ENCODE measurements at places on chromosomes 11 and 22.

GRCh38 chr22:33219648-33220384, 161.6 kb upstream of the SYN3 start:
- no peak for DNase-seq

DNA sequence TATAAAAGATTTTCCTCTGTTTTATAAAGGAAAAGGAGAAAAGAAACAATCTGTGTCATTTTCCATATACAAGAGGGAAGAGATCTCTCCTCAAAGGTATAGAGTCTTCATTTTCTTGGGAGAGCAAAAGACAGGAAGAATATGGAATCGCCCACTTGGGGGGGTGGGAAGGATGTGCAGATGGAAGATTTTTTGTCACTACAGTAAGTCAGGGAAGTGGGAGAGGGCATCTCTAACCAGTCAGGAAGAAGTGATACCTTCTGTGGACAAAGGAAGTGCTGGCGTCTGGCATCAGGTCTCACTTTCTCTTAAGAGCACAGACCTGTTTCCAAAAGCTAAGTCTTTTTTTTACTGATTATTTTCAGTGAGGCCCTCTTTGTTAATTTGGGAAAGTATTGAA, 1.4 kb downstream of the PRR14L start:
- no peak for DNase-seq

GRCh38 chr11:14424096-14424495, 65.1 kb upstream of the RRAS2 start:
- no peak for DNase-seq

DNA sequence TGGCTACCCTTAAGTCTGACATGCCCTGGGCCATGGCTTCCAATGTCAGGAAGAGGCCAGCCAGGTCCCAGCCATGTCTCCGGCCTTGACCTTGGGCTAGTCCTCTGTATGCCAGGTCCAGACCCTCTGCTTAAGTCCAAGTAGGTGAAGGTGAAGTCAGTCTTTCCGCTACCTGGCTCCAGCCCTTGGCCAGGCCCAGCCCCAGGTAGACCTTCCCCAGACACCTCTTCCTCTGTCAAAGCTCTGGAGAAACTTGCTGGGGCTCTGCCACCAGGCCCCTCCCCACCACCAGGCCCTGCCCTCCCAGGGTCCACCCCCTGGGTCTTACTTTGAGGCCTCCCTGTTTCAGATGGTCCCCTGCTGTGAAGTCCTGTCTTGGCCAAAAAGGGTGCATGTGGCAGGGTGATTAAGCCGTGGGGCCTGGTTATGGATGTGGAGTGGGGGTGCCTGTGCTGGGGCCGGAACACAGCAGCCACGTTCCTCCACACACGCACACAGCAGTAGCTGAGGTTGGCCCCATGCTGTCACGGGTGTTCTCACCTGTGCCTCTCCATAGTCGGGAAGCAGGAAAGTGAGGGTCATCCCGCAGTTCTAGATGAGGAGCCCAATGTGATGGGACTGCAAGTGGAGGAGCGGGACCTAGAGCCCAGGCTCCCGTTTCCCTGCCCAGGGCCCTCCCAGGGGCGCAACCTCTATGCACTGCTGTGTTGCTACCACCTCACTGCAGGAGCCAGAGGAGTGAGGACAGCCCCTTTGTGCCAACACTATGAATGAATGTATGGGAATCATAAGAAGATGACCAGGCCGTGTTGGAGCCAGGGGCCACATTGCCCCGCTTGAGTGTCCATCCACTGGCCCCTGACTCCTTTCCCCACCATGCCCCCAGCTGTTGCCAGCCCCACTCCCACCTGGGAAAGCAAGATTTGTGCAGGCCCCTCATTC, 72.2 kb downstream of the LINC01488 start:
- no peak for DNase-seq

DNA sequence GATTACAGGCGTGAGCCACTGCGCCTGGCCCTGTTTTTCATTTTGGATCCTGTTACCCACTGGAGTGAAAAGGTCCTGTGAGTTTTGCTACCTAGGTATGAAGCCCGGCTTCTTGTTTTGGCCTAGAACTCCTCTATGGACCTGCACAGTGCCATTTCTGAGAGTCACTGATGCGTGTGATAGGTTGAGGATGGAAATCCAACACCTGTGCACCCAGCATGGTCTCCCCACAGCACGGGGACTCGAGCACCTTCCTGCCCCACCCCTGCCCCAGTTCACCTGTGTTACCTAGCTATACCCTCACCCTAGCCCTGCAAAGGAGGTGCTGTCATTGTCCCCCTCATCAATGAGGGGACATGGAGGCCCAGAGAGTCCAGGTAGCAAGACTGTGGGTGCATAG, 5.1 kb downstream of the FBLN1 start:
- no peak for DNase-seq

- DNase-seq = no peak
Observed at GRCh38 chr11:69828276-69828970, 9.2 kb upstream of the FGF3 start.

DNA sequence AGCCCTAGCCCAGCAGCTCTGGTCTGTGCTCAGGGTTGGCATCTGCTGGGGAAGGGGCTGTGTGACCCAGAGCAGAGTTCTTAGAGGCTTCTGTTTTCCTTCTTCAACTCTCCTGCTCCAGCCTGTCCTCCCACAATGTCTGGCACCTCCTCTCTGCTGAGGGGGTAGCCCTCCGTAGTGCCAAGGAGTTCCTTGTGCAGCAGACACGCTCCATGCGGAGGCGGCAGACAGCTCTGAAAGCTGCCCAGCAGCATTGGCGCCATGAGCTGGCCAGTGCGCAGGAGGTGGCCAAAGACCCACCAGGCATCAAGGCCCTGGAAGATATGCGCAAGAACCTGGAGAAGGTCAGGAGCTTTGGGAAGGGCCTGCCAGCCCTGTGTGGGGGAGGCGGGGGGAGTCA, 69.3 kb downstream of the CEP164 start:
- no peak for DNase-seq

GRCh38 chr11:32584921-32585320, 1.3 kb downstream of the EIF3M start:
- DNase-seq = no peak

GRCh38 chr11:74307434-74307833, 4.0 kb downstream of the P4HA3 start:
- DNase-seq = no peak

GRCh38 chr11:11620173-11620920, 1.5 kb downstream of the GALNT18 start:
- no peak for DNase-seq

DNA sequence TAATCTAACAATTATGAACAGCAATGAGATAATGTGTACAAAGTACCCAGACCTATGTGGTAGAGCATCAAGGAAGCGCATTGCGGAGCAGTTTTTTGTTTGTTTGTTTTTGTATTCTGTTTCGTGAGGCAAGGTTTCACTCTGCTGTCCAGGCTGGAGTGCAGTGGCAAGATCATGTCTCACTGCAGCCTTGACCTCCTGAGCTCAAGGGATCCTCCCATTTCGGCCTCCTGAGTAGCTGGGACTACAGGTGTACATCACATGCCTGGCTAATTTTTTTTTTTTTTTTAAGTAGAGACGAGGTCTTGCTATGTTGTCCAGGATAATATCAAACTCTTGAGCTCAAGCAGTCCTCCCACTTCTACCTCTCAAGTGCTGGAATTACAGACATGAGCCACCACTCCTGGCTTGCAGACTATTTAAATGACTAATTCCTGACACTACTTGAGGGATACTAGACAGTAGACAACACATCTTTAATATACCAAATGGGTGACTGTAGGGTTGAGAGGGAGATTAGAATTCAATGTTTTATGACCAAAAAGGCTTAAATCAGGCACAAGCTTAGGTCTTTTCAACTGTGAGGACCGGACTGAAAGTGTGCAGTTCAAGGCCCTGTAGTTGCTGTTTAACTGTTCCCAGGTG, 12.7 kb downstream of the OR51B4 start:
- DNase-seq = no peak

DNA sequence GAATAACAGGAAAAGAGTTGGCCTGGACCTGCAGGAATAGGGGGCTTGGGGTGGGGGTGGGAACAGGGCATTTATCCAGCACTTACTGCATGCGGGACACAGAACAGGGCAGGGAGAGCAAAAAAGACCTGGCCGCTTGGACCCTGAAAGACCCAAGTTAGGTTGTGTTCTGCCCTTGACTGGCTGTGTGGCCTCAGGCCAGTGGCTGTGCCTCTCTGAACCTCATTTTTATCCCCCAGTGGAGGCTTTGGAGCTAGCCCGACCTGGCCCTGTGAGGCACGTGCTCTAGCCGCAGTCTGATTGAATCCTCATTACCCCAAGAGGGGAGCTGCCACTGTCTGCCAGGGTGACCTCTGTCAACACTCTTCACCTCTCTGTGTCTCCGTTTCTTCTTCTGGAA, 68.7 kb downstream of the MN1 start:
- no peak for DNase-seq

DNA sequence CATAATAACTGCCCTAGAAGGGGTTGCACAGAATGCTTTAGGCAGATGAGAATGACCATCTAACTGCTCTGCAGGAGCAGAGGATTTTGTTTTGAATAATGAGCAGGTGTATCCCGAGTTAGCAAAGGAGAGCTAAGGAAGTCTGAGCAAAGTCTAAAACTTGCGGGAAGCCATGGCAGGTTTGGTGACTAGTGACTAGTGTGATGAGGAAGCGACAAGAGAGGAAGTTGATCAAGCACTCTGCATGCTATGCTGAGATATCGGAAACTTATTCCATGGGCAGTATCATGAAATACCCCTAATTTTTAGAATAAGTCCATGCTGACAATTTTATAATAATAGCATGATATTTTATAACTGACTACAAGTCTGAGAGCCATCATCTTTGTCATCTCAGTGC, 12.9 kb downstream of the OLFML1 start:
- no peak for DNase-seq

DNA sequence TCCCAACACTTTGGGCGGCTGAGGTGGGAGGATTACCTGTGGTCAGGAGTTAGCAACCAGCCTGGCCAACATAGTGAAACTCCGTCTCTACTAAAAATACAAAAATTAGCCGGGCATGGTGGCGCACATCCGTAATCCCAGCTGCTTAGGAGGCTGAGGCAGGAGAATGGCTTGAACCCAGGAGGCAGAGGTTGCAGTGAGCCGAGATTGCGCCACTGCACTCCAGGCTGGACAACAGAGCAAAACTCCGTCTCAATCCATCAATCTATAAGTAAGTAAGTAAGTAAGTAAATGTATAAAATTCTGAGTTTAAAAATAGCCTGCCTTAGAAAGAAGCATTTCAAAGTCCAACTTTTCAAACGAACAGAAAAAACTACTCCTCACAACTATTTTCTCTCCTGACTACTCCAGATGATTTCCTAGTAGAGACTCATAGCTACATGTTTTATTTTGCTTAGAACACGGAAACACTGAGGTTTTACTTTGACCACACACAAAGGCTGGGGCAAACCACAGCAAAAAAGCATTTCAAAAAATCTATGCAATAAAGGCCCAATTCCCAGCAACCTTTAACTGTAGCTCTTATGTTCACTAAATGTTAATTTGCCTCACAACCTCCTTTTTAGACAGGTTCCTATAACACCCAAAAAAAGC, 16.3 kb downstream of the SPTY2D1 start:
- peak; percentile 63 for DNase-seq

DNA sequence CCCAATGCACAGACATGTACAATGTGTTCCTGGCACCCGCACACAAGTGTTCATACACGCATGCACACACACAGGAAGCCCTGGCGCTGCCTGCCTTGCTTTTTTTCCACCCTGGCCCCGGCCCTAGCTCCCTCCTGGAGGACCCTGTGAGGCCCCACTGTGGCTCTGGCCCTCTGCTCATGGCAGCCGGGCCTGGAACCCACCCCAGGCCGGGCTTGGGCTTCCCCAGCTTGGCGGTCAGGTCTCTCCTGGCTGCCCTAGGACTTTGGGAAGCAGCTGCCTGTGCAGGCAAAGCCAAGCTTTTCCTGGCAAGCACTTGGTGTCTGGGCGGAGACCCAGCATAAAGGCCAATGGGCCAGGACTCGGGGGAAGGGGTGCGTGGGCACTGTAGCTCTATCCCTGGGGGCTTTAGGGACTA, 30.5 kb downstream of the CD82 start:
- no peak for DNase-seq

DNA sequence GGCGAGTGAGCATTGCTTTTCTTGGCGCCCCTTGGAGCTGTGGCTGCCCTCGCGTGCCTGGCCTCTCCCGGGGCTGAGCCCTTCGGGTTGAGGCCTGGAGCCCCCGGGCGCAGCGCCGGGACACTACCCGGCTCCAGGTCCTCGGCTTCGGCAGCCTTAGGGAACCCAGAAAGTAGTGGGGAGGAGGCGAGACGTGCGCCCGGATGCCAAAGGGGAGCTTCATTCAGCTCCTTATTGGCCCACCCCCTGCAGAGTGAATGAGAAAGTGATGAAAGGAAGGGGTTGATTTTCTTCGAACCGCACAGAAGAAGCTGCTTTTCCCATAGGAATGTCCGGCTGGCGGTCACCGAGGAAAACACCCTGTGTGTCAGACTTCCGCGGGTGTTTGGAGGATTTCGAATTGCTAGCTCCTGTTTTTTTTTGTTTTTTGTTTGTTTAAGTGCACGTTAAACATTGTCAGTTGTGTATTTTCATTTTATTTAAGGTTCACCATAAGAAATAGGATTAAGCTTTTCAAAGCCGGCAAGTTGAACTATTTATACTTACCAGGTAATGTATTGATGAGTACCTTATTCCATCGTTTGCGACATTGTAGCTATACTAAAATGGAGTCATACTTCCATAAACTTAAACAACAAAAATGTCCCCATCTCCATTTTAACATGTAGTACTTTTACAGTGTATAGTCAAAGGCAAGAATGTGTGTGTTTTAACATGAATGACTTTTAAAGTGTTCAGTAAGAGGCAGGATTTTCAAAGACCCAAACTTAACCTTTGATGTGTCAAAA, 841 bp upstream of the EIF4G2 start:
- peak; percentile 43 for DNase-seq

DNA sequence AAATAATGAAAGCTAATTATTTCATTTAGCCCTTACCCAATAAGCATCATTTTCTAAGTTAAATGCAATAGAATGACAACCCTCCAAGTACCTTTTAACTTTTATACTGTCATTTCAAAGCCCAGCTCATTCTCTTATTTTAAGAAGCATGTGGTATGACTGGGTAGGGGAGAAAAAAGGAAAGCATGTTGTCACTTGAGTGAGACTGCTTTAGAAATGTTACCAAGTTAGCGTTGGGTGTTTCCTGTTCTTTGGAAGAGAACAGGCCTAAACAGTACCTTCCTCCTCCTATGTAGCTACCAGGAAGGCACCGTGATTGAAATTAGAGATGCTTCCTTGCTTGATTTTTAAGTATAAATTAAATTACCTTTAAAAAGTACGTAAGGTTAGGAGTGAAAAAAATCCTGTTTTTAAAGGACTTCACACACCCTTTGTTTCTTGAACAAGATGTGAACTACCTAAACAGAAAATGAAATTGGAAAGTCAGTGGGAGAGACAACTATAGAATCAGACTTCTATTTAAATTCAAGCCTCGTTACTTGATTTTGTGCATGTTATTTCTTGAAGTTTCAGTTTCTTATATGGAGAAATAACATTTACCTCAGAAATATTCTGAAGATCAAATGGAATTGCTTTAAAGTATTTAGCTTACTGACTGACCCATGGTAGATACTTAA, 741 bp upstream of the CNTF start:
- DNase-seq = no peak

GRCh38 chr11:45411228-45411946, 125.2 kb upstream of the SYT13 start:
- no peak for DNase-seq

All from CD4-positive, alpha-beta T cell treated with Interleukin-12 subunit alpha and Interleukin-12 subunit beta, for 1 hour (primary cell).